ENCODE measurements at places on chromosomes 6 and 20.

DNA sequence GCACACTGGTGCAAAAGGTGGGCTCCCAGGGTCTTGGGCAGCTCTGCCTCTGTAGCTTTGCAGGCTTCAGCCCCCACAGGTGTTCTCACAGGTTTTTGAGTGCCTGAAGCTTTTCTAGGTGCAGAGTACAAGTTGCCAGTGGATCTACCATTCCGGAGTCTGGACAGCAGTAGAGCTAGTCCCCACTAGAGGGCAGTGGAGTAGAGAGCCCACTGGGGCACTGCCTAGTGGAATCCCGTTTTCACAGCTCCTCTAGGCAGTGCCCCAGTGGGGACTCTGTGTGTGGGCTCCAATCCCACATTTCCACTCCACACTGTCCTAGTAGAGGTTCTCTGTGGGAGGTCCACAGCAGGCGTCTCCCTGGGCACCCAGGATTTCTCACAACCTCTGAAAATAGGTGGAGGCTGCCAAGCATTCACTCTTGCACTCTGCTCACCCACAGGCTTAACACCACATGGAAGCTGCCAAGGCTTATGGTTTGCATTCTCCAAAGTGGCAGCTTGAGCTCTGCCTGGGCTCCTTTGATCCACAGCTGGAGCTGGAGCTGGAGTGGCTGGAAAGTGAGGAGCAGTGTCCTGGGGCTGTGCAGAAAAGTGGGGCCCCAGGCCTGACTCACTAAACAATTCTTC, 86.3 kb upstream of the PROKR2 start:
- DNase-seq = no peak

DNA sequence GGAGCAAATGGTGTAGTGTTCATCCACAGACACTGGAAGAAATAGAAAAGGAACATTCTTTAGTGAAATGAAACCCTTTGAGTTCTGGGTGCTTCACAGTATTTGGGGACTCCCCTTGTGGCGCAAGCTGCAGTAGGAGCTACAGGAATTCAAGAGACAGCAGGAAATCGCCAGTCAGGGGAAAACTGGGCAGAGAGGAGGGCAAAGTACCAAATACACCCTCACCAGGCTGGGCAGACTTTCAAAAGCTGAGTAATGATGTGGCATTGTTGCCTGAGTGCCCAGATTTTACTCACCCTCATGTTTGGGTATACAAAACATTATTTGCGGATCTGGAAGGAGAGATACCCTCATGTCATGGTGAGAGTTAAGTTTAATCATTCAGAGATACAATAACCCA, 97.9 kb downstream of the SOD2 start:
- no peak for DNase-seq

- no peak for DNase-seq
Measured at GRCh38 chr6:151409260-151409659, 17.9 kb upstream of the ZBTB2 start.

DNA sequence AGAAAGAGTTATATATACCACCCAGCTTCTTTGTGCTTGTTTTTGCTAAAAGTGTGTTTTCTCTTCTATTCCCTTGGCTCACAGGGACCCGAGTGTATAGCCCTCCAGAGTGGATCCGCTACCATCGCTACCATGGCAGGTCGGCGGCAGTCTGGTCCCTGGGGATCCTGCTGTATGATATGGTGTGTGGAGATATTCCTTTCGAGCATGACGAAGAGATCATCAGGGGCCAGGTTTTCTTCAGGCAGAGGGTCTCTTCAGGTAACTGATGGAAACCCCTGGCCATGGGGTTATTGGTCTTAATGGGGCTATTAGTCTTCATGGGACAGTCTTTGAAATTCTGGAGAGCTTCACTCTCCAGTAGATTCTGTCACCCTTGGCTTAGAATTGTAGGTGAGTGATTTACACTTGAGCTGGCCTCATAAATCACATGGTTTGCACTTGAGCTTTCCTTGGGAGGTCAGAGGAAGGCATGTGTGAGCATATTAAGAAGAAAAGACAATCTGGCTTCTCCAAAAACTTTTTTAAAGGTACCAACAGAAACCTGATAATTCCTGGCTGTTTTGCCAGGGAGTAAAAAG, 3.0 kb downstream of the PIM1 start:
- no peak for DNase-seq

- no peak for DNase-seq
Measured at GRCh38 chr20:10419550-10420133, 14.4 kb downstream of the MKKS start.

GRCh38 chr6:77883851-77884250, 231.0 kb downstream of the MEI4 start:
- no peak for DNase-seq

DNA sequence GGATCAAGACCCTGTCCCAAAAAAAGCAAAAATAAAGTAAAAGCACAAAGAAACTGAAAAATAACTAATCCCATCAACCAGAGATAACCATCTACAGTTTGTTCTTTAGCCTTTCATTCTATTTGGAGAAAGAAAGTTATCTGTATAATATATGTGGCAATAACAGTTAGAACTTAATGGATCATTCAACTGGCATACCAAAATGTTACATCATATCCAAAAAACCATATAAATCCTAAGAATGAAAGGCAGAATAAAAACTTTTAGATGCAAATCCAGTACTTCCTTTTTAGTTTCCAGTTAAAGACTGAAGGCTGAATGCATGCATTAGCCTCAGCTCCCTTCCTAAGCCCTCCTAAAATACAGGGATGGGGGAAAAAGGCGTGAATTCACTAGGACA, 25.2 kb downstream of the ILRUN start:
- no peak for DNase-seq
